ENCODE measurements at places on chromosomes 11 and 22.

GRCh38 chr22:25497716-25498115, 66.8 kb upstream of the GRK3 start:
- DNase-seq = no peak
- H3K4me1 ChIP-seq = no peaks in the 10 kb centered on the region
- no peaks in the 10 kb centered on the region for H3K36me3 ChIP-seq

- no peak overlapping the region for H3K27ac ChIP-seq
- no peaks in the 10 kb centered on the region for H3K36me3 ChIP-seq
- DNase-seq = no peak
- H3K4me1 ChIP-seq = peaks cover 20% of the 10 kb centered on the region
- H3K27me3 ChIP-seq = no peaks in the 10 kb centered on the region
These were observed 81.2 kb downstream of the OR5AK2 start for GRCh38 chr11:57069942-57070341.

- no peaks in the 10 kb centered on the region for H3K27me3 ChIP-seq
- no peak for DNase-seq
- peaks cover 7% of the 10 kb centered on the region for H3K36me3 ChIP-seq
- H3K4me3 ChIP-seq = no peak overlapping the region
- peaks cover 14% of the 10 kb centered on the region for H3K4me1 ChIP-seq
These were observed 3.6 kb downstream of the PRDX5 start for GRCh38 chr11:64321533-64321932.

DNA sequence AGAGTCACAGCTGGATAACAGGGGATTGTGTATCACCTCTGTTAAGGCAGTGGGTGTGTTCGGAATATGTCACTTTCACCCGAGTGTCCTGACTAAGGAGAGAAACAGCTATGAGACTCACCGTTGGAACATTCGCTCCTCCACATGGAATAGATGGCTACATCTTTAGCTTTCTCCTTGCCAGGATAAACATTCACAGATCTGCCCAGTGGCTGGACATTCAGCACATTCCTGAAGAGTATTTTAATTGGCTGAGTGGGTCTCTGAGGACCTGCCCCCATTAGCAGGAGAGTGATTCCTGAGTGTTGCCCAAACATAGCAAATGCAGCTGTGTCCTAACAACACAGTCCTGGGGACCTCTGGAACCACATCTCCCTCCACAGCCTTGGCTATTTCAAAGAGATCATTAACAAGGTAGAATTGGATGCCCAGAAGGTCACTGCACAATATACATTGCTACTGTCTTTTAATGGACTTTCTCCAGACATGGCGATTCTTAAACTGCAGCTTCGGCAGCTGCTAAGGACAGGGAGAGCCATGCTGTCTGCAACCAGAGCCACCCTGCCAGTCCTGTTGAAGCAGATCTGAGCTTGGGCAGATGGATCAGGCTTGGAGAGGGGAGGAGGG, 435.0 kb upstream of the CADM1 start:
- no peaks in the 10 kb centered on the region for H3K4me1 ChIP-seq
- DNase-seq = no peak
- H3K4me3 ChIP-seq = no peak overlapping the region
- H3K27me3 ChIP-seq = no peaks in the 10 kb centered on the region
- no peaks in the 10 kb centered on the region for H3K36me3 ChIP-seq

- H3K36me3 ChIP-seq = no peaks in the 10 kb centered on the region
These were observed 18.8 kb downstream of the MUC5B start for GRCh38 chr11:1241706-1242105.

- no peak overlapping the region for H3K4me3 ChIP-seq
- H3K27ac ChIP-seq = no peak overlapping the region
- DNase-seq = no peak
- no peaks in the 10 kb centered on the region for H3K4me1 ChIP-seq
These were observed 24.2 kb downstream of the SULT4A1 start for GRCh38 chr22:43838161-43838560.

DNA sequence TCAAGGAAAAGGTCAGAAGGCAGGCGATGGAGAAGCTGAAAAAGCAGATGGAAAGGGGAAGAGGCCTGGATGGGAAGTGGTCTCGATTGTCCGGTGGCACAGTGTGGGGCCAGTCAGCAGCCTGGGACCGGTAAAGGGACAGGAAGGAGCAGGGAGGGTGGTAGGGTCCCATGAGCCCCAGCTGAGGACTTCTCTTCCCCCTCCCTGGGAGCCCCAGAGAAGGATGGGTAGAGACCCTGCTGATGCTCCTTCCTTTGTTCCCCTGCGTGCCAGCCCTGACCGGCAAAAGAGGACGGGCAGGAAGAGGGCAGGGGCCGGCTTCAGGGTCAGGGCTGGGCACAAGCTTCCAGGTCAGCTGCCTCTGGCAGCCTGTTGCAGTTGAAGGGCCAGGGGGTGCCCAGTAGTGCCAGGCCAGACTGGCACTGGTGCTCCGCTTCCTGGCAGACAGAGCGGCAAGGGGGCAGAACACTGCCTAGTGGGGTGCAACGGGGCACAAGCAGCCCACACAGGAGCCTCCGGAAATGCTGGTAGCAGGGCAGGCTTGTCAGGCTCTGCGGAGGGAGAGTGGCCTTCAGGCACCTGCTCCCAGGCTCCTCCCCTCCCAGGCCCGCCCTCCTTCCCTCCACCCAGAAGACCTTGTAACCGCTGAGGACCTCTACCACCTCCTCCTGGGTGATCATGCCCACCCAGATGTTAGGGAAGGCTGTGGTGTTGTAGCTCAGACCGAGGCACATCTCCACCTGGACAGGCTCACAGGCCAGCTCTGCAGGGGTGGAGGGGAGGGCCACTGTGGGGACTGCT, 739 bp upstream of the C1QTNF5 start:
- no peaks in the 10 kb centered on the region for H3K36me3 ChIP-seq
- peaks cover 43% of the 10 kb centered on the region for H3K4me1 ChIP-seq
- no peaks in the 10 kb centered on the region for H3K27me3 ChIP-seq
- no peak overlapping the region for H3K27ac ChIP-seq
- DNase-seq = no peak

DNA sequence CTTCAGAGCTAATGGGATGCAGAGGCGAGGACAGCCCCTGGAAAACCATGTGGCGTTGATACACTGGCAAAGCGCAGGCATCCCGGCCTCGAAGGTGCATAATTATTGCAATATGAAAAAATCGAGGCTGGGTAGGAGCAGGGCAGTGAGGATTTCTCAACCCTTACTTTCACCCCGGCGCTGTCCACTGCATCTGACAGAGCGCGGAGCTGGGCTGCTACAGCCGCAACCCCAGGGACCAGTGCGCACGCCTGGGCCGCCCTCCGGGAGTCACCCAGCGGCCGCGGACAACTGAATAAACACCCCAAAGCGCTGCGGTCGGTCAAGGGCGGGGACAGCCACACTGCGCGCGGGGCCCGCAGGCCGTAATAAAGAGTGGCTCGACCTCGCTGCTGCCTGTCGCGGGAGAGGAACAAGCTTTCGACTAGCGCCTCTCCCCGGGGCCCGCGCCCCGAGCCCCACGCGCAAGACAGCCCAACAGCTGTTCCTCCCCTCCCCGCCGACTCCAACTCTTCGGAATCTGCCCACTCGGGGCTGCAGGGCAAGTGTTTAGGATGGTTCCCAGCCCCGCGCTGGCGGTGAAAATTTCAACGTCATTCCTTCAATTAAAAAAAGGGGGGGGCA, 3.6 kb upstream of the WT1 start:
- no peak for DNase-seq
- no peak overlapping the region for H3K4me3 ChIP-seq
- H3K27me3 ChIP-seq = no peaks in the 10 kb centered on the region
- H3K4me1 ChIP-seq = peaks cover 22% of the 10 kb centered on the region
- no peaks in the 10 kb centered on the region for H3K36me3 ChIP-seq

DNA sequence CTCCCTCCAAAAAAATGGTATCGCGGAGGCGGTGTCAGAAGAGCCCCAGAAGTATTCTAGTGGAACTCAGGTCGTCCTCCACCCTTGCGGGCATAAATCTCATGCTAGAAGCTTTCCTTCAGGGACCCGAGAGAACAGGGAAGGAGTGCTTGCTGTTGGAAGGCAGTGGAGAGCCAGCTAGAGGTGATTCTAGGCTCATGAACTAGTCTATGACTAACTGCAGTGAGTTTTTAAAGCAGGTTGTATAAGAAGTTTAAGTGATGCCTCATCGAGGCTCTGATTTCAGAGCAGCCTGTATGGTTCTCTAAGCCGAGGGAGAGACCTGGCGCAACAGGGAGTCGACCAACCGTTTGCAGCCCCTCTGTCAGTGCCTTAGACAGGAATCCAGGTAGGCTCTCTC, 85.7 kb downstream of the TBC1D22A start:
- DNase-seq = no peak
- no peak overlapping the region for H3K27ac ChIP-seq
- no peak overlapping the region for H3K4me3 ChIP-seq
- no peaks in the 10 kb centered on the region for H3K36me3 ChIP-seq
- H3K27me3 ChIP-seq = no peaks in the 10 kb centered on the region
- H3K4me1 ChIP-seq = no peaks in the 10 kb centered on the region

- DNase-seq = no peak
- H3K4me1 ChIP-seq = peaks cover 30% of the 10 kb centered on the region
- H3K4me3 ChIP-seq = no peak overlapping the region
- no peaks in the 10 kb centered on the region for H3K27me3 ChIP-seq
- no peaks in the 10 kb centered on the region for H3K36me3 ChIP-seq
These were observed 190.2 kb downstream of the ADAMTS15 start for GRCh38 chr11:130638624-130639023.

- no peak for DNase-seq
- no peak overlapping the region for H3K27ac ChIP-seq
- H3K36me3 ChIP-seq = no peaks in the 10 kb centered on the region
- H3K4me3 ChIP-seq = no peak overlapping the region
- no peaks in the 10 kb centered on the region for H3K27me3 ChIP-seq
- no peaks in the 10 kb centered on the region for H3K4me1 ChIP-seq
These were observed 9.6 kb downstream of the PLEKHA7 start for GRCh38 chr11:17004486-17005148.
